ENCODE measurements at places on chromosomes 16 and 17.

DNA sequence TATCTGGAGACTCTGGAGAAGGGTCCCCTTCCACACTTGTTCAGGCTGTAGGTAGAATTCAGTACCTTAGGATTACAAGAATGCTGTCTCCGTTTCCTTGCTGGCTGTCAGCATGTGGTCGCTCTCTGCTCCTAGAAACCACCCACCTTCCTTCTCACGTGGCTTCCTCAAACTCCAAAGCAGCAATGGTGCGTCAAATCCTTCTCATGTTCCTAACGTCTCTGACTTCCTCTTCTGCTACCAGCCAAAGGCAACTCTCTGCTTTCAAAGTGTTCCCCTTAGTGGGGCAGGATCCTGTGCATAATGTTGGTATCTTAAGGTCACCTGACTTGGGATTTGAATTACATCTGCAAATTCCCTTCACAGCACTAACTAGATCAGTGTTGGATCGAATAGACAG, 30.9 kb upstream of the DYNLRB2 start:
- no peak for DNase-seq

DNA sequence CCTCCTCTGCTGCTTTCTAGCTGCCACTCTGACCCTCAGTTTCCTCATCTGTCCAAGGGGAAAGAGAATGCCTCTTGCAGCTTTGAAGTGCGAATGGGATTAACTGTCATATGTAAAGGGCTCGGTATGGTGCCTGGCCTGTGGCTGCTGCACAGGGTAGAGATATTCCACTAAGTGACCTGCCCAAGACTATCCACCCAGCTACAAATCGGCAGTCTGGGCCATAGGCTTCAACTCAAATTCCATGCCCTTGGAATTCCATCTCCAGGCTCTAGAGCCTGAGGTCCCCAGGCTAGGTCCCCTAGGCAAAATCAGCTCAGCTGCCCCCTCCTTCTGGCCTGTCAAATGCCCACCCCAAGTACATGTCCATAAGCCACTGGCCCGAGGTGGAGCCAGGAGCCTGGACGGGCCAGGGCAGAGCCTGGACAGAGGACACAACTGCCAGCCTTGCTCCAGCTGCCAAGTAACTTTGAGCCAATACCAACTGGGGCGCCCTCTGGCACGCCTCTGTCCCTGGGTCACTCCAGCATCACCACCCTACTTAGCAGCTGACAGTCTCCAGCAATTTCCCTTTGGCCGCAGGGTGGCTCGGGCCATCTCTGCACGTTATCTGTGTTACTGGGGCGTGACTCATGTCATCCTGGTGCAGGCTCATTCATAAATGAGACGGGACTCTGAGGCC, 57.2 kb downstream of the SDK2 start:
- DNase-seq, result no peak

- no peak for DNase-seq
Measured at GRCh38 chr17:4942760-4943508, 2.9 kb downstream of the RNF167 start.

DNA sequence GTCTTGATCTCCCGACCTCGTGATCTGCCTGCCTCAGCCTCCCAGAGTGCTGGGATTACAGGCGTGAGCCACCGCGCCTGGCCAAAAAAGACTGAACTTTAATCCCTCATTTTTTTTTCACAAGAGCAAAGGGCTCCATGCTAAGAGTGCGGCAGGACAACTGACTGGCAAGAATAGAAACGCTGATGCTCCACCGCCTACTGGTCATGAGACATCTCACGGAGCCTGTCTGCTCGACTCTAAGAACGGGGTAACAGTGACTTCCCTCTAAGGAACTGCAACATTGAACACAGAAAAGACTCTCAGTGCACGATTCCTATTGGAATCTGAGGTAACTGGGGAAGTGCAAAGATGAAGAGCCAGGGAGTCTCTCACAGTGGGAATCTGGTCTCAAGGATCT, 23.9 kb downstream of the HIGD1B start:
- DNase-seq, result no peak

- peak; percentile 98 for DNase-seq
Measured at GRCh38 chr17:47267354-47267828, 13.8 kb downstream of the ITGB3 start.

GRCh38 chr17:43368740-43369506, 29.9 kb upstream of the ARL4D start:
- peak; percentile 85 for DNase-seq

DNA sequence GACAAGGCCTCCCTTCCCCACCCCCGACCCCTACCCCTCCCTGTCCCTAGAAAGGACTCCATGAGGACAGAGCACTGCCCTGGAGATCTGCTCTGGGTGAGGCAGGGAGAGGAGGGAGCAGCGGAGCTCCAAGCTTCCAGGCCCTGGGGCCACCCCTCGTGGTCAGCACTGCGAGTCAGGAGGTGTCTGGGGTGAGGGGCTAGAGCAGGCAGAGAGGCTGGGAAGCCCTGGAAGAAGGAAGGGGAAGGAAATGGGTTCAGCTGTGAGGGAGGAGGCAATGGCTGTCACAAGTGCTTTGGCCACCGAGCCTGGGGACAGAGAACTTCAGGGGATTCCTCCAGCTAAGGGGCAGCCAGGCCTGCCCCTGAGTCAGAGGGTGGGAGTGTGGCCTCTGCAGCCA, 28.2 kb upstream of the DNAI2 start:
- DNase-seq, result no peak

DNA sequence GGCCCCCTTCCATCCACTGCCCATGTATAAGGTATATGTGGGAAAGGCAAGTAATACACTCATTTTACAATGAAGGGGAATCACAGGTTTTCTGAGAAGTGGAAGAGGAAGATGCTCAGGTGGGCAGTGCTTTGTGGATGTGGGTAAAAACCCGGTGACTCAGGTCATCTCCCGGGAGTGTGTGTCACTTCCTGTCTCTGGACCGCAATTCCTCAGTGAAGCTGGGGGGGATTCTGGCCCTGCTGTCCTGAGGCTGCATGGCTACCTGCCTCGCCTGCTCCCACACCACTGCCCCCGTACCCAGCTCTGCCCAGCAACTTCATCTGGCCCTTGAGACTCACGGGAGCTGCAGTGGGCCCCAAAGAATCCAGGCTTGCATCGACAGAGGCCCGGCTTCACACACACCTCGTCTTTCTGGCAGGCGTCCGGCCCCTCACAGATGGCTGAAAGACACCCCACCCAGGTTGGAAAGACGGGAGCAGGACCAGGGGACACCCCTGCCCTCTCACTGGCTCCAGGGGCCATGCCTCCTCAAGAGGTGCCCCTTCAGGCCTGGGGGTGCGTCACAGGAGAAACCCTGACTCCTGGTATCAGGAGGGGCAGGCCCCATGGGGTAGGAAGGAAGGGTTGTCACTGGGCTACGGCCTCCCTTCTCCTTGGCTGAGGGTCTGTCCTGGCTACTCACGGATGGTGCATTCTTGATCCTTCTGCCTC, 882 bp downstream of the SCARF1 start:
- DNase-seq, result peak; percentile 60

- peak; percentile 65 for DNase-seq
Measured at GRCh38 chr17:59746849-59747445, 39.5 kb downstream of the VMP1 start.

DNA sequence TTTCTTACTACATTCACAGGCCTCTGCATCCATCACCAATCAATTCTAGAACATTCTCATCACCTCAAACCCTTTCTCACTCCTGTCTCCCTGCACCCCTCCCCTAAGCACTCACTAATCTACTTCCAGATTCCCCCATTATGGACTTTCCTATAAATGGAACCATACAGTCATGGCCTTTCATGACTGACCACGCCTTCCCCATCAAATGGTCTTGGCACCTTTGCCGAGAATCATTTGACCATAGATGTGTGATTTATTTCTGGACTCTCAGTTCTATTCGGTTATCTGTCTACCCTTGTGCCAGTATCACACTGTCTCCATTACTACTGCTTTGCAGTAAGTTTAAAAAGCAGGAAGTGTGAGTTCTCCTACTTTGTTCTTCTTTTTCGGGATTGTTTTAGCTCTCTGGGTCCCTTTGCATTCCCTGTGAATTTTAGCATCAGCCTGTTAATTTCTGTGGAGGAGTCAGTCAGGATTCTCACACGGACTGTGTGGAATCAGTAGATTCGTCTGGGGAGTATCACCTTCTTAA, 27.5 kb downstream of the GTF3C1 start:
- DNase-seq, result no peak

- peak; percentile 51 for DNase-seq
Measured at GRCh38 chr16:53974484-53975080, 270.6 kb downstream of the FTO start.

- DNase-seq, result no peak
Measured at GRCh38 chr16:6932871-6933385, 399.7 kb upstream of the RBFOX1 start.

DNA sequence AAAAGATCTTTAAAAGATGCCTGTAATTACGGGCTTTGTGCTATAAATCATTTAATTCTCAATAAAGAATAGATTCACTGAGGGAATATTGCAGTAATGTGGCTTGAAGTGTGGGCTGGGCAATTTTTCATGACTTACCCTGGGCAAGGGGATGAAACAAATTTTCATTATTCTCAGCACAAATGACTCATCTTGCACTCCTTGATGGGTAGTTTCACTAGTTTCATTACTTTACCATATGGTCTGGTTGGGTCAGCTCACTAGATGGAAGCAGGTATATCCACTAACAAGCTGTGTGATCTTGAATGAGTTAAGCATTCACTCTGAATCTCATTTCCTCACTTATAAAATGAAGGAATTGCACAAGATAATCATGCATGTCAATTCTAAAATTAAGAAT, 234.3 kb downstream of the ABCC12 start:
- DNase-seq, result no peak

GRCh38 chr17:83149761-83150251, 70.4 kb downstream of the METRNL start:
- peak; percentile 28 for DNase-seq

GRCh38 chr17:28371245-28372202, at the start of gene SARM1:
TSS of gene SARM1 (plus strand) at chr17:28371694. CDS start at chr17:28372033, 339 bp downstream.
- DNase-seq, result peak; percentile 93

DNA sequence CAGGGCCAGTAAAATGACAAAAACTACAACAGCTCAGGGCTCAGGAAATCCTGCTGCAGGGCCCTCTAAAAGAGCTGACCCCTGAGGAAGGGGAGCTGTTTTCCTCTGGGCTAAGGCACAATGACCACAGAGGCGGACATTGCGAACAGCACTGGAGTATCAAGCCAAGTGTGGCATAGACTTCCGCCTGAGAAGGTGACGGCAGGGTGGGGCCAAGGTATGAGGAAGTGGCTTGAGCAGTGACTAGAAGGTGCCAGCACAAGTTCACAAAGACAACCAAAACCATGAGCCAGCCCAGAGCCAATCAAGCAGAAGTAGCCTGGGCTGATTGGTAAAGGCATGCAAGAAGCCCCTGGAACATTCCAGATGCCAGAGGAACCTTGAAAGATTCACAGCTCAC, 13.9 kb downstream of the ERN2 start:
- no peak for DNase-seq

DNA sequence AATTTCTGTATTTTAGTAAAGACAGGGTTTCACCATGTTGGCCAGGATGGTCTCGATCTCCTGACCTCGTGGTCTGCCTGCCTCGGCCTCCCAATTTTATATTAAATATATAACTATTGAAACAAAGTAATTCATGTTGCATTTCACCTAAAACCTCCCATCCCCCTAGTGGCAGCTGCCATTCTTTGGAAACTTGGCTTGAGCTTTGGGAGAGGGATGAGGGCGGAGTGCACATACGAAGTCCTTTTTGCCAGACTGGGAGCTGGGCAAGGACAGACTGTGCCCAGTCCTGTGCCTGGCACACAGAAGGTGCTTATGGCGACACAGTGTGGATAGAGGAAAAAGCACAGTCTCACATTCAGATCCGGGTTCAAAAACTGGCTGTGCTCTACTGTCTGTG, 83.8 kb downstream of the NETO2 start:
- no peak for DNase-seq

DNA sequence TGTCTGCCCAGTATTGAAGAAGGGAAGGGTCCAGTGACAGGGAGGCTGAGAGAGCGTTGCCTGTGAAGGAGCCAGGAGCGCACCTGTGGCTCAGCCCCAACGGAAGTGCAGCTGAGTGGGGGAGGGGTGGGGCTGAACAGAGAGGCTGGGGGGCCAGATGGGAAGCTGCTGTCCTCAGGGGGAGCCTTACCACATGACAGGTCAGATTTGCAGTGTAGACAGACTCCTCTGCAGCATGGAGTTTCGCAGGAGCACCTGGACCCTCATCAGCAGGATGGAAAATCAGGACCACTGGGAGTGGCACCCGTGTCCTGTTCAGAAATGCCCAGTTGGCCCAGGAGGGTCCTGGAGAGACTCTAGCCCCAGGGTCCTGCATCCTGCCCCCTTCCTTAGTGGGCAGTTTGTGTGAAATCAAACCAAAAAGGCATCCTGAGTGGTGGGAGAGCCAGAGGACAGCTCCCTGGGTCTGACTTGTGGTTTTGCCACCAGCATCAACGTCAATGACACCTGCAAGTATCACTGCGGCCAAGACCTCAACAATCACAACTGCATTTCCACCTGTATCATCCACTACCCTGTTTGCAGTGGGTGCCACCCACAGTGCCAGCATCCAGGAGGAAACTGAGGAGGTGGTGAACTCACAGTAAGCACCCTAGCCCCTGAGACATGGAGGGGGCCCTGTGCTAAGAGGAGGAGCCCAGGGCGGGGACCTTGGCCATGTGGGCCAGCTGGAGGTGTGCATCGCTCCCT, 7.8 kb downstream of the CD300A start:
- no peak for DNase-seq

DNA sequence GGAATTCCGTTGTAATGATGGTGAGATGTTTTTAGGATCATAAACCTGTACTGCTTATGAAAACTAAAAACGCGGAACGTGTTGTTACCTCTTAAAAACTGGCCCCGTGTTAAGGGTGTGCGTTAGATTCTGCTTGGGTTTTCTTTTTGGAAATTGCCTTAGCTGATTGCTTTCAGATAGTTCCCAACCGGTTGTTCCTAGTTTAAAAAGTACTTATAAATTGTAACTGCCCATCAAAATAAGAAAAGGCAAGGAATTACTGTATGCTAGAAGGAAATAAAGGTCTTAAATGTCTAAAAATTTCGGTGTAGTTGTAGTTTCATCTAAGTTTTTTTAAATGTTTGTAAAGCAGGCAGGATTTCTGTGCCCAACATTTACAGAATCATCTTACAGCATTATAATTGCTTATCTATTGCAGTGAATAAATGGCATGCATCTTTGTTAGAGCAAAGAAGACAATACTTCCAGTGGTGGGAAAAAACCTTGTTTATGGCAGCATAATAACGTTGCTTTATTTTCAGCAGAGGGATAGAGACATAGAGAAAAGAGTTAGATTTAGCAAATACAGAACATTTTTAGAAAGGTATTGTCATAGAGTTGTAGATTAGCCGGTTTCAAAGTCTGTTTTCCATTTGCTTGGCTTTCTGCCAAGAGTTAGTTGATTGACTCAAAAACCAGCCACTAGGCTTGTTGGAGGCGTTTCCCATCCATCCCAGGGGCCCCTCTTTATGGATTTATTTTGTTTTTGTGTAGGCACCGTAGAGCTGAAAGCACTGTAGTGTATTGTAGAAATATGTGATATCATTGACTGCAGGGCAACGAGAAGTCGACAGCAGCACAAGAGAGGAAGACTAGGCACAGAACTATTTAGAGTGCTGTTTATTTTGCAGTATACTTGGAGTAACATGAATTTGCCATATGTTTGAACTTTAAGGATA, 1.7 kb downstream of the PPM1D start:
- DNase-seq, result peak; percentile 76

GRCh38 chr16:29862383-29862883, 593 bp downstream of the CDIPT start:
- peak; percentile 26 for DNase-seq
